Kidney epithelial cell (primary cell): ENCODE measurements at places on chromosomes 16 and 17.

DNA sequence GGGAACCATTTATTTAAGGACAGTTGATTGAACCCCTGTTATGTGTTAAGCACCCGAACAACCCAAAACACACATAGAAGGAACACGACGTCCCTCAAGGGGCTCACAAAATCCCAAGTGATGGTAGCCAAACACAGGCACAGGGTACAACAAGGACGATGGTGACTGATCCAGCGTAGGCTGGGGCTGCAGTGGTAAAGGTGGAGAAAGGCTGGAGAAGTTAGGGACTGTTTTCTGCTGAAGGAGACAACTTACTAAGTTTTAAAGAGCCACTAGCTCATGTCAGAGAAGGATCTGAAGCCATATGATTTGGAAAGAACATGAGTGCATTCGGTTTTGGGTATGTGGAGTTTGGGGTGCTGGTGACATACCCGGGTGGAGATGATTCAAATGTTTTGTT, 229.6 kb upstream of the TNRC6C start:
- no peak for DNase-seq

GRCh38 chr16:20242568-20243255, 84.6 kb downstream of the GP2 start:
- DNase-seq: no peak

DNA sequence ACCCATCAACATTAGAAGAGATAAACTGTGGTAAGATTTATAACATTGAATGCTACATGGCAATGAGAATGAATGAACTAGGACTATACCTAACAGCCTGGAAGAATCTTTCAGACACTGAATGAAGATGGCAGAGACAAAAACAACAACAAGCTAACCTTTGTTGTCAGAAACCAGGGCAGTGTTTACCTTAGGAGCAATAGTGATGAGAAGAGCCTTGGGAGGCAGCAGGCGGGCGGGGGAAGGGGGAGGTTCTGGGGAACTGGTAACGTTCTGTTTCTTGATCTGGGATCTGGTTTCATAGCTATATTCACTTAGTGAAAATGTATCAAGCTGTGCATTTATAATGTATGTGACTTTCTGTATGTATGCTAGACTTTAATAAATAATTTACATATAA, 139.0 kb upstream of the TNRC6C start:
- DNase-seq: no peak

DNA sequence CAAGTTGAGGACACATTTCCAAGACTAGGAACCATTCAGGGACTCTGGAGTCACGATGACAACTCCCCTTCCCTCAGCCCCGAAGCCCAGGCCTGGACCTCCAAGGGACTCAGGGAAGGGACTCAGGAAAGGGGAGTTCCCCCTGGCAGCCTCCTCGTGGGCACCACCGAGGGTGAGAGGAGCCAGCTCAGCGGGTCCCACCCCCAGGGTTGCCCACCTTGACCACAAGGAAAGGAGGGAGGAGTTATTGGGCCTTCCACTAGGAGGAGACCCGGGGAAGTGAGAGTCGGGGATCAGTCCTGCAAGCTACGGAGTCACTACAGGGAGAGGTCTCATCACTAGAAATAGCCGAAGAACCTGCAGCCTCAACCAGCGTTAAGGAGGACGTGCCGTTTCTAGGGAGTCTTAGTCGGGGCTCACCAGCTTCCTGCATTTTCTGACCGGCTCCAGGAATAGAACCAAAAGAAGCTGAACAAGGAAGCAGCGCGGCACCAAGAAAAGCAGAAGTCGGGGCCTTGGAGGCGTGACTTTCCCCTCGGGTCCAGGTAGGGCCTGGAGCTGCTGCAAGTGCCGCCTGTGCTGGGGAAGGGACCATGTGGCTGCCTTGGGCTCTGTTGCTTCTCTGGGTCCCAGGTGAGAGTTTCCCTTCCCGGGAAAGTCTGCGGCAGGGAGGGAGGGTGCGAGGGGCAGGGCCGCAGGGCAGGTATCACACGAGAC, at the start of gene CD300A:
TSS of gene CD300A (plus strand) at position 524 of the 717 bp plus-strand sequence. CDS start at position 594, 70 bp downstream.
- DNase-seq: no peak

DNA sequence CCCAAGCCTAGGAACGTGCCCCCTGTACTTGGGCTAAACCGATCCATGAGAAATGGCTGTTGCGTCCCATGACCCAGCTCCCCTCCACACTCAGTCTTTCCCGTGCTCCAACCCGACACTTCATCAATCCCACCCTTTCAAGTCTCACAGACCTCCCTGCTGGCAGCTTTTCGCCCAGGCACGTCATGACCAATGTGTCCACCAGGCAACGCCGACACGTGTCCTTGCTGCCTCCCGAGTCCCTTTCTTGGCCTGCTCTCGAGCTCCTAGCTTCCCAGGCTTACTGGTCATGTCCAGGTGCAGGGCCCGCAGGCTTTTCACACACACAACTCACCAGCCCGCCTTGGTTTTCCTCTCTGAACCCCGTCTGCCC, 12.2 kb downstream of the MNT start:
- DNase-seq: no peak

DNA sequence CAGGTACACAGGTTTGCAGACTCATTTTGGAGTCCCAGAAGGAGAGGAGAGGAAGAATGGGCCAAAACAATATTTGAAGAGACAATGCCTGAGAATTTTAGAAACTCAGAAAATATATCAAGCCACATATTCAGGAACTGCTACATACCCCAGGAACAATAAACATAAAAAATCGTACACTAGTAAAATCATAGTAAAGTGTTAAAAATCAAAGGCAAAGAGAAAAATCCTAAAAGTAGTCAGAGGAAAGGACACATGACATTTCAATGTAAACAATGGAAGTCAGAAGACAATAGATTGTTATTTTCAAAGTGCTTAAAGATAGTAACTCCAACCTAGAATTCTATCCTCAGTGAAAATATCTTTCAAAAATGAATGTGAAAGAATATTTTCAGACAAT, 28.5 kb upstream of the NACA2 start:
- DNase-seq: no peak

GRCh38 chr16:58094791-58095574, 34.2 kb downstream of the CFAP20 start:
- no peak for DNase-seq

GRCh38 chr16:81696166-81696960, 82.7 kb upstream of the PLCG2 start:
- no peak for DNase-seq

GRCh38 chr16:30068750-30069610, 3.4 kb downstream of the ALDOA start:
- DNase-seq: no peak
